Activated CD8-positive, alpha-beta memory T cell treated with anti-CD3 and anti-CD28 coated beads for 4 hours (primary cell): ENCODE measurements at places on chromosomes 3 and 15.

DNA sequence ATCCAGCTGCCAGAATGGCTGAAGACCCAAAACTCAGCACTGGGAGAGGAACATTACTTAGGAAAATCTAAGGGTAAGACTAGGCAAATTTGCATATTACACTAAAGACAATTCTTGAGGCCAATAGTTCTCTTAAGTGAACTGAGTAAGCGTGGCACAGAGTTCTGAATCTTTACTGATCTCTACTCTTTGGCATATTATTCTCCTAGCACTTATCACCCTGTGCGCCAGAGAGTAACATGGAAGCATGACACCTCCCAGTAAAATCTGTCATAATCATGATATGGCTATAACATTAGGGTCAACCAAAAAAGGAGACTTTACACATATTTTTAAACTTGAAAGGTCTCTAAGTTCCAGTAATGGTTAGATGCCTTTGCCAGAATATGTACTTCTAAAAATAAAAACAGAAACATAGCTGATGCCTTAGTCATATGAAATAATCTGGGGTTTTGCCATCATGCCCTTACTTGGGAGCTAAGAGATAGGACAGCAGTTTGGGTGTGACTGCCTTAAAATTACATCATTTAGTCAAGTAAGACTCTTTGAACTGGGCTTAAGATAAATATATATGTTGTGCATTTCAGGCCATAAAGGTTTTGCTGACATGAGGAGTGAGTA is 290.5 kb downstream of the PLCL2 start:
- DNase-seq = no peak

- DNase-seq = no peak
Measured at GRCh38 chr3:14614189-14614588, 37.4 kb upstream of the CCDC174 start.

DNA sequence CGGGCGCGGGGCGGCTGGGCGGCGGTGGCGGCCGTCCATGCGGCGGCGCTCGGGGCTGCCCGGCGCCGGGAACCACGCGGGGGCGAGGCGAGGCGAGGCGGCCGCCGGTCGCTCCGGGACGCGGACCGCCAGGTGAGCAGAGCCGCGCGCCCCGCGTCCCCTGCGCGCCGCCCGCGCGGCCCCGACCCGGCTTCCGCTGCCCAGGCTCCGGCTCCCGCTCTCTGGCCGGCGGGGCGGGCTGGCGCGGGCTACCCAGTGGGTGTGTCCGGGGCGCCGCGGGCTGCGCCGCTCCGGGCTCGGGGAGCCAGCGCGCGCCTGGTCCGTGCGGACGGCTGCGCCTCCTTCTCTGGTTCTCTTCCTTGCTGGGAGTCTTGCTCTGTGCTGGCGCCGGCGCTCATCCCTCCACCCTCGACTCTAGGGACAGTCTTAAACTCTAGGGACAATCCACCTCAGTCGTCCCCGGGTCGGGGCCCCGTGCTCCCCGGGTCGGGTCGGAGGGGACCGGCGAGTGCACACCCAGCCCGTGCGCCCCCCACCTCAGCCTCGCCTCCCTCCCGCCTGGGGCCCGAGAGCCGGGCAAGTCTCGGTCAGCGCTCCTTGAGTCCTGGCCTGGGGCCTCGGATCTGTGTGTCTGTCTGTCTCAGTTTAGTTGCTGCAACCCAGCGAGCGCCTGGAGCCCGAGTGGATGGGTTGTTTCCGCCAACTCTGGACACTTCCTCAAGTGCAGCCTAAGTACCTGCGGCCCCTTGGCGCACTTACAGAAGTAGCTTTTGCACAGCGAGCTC is 488 bp downstream of the THSD4 start:
- DNase-seq = no peak

- DNase-seq = no peak
Measured at GRCh38 chr3:175869404-175869803, 1010.3 kb downstream of the NAALADL2 start.

- DNase-seq = no peak
Measured at GRCh38 chr15:75235051-75235673, 23.0 kb upstream of the GOLGA6C start.

- no peak for DNase-seq
Measured at GRCh38 chr3:189531271-189531670, 99.9 kb upstream of the TP63 start.

GRCh38 chr3:114496874-114497273 is 203.0 kb downstream of the TIGIT start:
- DNase-seq = no peak

DNA sequence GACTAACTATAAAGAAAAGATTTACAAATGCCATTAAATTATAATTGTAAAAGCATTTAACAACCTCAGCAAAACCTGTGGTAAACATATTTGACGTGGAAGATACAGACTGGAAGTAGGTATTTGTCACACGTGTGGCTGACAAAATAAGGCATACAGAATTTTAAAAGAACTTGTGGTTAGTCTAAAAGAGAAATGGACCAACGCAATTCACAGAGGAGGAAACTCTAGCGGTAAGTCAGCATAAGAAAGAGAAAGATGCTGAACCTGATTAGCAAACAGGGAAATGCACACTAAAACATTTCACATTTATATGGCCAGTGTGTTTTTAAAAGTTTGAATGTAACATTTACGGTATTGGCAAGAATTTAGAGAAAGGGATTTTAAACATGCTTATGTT is 35.3 kb downstream of the KCNH8 start:
- DNase-seq = no peak

DNA sequence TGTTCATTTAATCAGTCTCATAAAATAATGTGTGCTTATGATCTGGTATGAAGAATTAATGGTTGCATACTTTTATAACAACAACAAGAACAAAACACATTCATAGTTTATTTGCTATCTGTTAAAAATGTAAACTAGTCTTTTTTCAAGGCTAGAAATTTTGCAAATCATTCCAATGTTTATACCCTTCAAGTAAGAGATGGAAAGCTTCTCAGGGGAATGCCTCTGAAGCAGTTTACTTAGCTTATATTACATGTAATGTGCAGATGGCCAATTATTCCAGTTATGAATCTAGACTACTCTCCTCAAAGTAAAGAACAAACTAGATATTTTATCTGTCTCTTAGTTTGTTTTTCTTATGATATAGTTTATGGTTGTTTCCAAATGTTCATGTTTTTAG is 575.4 kb downstream of the NAALADL2 start:
- DNase-seq = no peak
